ENCODE measurements at places on chromosomes 12 and 14.

DNA sequence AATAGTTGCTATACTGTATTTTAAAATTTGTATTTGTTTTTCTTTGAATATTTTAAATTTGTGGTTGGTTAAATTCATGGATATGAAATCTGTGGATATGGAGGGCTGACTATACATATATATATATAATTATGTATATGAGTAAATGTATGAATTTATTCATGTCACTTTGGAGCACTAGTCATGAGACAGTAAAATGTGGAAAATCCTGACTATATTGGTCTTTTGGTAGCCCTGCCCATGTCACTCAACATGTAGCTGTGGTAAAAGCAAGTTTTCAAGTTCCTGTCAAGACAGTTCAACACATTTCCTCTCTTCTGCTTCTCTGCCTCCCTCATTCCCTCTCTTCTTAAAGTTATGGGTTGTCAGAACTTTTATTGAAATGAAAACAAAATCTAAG is 17.3 kb upstream of the C12orf71 start:
- DNase-seq: no peak

DNA sequence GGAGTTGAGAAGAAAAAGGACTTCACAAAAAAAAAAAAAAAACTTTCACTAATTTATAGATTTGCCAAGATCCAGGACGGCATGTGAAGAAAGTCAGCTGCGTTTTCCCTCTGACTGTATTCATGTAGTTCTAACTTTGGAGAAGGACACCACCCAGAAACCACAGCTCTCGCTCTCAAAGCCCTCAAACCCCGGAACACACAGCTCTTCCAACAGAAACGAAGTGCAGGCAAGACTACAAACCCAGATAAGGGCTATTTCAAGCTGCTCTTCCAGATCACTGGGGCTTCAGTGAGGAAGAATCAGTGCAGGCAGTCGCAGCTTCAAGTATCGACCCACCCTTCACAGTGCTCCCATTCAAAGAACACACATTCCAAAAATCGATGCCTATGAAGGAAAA is 13.2 kb downstream of the KCNH5 start:
- DNase-seq: no peak

DNA sequence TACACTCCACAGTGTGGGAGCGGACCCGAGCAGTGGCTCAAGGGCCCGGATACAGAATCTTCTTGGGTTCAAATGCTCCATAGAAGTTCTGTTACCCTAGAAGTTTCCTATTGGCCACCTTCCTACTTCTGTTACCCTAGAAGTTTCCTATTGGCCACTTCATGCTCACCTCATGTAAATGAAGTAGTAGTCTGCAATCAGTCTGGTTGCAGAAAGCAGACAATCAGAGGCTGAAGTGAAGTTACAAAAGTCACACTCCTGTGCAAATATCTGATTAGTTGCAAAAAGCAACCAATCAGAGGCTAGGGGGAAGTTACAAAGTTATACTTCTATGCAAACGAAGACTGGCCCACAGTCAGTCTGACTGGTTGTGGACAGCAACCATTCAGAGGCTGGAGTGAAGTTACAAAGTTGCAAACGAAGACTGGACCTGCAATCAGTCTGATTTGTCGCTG is 77.8 kb upstream of the CPNE8 start:
- DNase-seq: no peak

DNA sequence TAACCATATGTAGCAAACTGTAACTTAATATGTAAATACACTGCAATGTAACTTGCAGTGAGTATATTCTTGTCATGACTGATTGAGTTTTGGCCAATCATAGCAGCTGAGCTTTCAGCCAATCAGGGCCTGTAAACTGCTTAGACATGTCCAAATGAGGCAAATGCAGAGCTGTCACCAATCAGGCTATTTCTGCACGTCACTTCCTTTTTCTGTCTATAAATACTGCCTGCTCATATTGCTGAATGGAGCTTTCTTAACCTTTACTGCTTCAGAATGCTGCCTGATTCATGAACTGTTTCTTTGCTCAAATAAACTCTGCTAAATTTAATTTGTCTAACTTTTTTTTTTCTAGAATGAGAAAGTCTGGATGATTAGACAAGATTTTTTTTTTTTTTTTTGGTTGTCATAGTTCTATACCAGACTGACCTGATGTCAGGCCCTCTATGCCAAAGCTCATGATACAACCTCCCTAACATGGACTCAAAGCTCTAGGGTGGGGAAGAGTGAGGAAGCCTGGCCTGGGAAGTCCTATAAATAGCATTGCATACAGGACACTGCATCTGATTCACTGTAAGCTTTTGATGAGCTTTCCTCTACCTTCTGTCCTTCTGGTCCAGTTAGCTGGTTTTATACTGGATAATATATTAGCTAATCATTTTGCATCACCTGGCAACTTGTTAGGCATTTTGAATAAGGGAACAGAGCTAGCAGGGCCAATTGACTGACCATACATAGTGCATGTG is 12.0 kb downstream of the MGP start:
- no peak for DNase-seq

DNA sequence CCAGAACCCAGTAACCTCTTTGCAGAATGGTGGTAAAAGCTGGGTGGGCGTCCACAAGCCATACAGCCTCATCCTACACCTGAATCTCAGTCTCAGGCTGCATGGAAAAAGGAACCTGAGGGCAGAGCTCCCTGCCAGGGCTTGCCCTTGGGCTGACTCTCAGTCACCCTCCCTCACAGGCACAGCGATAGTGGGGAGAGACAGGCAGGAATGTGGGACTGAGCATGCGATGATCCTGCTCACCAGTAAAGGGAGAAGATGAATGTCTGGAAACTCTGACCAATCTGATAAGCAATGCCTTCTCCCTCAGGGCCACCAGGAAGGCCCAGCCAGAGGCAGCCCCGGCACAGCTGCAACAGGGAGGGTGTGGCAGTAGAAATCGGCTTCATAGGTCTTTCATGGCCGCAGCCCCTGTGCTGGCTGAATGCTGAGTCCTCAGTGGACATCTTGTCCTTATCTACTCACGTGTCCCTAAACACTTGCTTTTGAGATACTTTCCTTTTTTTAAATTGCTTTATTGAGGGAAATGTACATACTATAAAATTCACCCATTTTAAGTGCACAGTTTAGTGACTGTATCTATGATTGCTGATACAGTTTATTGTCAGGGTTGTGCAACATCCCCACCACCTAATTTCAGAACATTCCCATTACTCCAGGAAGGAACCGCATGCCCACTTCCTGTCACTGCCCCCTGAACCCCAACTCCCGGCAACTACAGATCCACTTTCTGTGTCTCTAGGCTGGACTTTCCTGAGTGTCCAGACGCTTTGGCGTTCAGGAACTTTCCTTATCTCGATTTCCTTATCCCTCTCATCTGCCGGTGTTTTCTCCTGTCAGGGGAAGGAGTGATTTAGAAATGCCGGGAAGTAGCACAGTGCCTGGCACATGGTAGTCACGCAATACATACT is 258.1 kb downstream of the PCNX1 start:
- no peak for DNase-seq

- no peak for DNase-seq
Observed at GRCh38 chr14:52000019-52000582, 10.8 kb downstream of the RTRAF start.

- no peak for DNase-seq
Observed at GRCh38 chr14:76434220-76434619, 58.3 kb downstream of the ESRRB start.

GRCh38 chr14:91061056-91061887 is 831 bp upstream of the RPS6KA5 start:
- no peak for DNase-seq

DNA sequence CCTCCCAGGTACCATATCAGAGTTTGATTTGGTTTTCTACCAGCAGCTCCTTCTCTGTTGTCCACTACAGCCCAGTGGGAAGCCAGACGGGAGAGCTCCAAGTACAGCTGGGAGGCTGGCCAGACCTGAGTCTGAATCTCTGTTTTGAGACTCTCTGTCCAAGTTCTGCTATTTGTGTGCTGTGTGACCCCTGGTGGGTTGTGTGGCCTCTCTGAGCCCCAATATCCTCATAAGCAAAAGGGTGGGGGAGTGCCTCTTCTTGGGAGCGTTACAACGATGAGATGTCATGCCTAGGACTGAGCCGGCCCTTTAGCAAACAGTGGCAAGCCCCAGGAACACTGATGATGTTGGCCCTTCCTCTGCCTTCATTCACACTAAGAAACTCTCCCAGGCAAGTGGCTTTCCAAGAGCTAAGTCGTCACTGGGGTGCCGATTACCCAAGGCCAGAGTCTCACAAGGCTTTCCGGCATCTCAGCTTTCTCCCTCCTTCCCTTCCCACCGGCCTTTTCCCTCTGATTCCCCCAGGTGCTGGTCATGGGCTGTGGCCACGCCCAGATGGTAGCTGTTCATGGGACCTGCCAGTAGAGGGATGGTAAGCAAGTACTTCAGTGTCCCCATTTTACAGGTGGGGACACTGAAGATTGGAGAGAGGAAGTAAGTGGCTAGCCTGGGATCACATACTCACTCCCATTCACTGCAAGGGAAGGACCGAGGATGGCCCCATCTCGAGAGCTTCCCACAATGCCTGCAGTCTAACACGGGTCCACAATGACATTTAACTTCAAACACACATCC is 47.7 kb downstream of the BCL11B start:
- DNase-seq: no peak

- no peak for DNase-seq
Observed at GRCh38 chr12:64997858-64998257, 123.2 kb downstream of the WIF1 start.

DNA sequence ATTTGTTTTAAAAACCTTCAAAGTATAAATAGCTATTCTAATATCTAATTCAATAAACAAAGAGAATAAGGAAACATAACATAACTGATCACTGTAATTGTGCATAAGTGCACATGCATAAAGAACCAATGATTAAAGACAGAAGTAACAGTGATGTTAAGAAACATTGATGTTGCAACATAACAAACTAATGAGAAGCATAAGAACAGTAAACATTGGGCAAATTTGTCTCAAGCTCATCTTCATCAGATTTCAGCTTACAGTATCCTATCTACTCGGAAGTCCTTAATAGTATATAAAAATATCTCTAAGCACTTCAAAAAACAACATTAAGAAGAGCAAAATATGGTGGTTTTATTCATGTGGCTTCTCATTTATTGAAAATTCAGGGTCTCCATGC is 97.6 kb downstream of the GARIN6 start:
- DNase-seq: no peak

DNA sequence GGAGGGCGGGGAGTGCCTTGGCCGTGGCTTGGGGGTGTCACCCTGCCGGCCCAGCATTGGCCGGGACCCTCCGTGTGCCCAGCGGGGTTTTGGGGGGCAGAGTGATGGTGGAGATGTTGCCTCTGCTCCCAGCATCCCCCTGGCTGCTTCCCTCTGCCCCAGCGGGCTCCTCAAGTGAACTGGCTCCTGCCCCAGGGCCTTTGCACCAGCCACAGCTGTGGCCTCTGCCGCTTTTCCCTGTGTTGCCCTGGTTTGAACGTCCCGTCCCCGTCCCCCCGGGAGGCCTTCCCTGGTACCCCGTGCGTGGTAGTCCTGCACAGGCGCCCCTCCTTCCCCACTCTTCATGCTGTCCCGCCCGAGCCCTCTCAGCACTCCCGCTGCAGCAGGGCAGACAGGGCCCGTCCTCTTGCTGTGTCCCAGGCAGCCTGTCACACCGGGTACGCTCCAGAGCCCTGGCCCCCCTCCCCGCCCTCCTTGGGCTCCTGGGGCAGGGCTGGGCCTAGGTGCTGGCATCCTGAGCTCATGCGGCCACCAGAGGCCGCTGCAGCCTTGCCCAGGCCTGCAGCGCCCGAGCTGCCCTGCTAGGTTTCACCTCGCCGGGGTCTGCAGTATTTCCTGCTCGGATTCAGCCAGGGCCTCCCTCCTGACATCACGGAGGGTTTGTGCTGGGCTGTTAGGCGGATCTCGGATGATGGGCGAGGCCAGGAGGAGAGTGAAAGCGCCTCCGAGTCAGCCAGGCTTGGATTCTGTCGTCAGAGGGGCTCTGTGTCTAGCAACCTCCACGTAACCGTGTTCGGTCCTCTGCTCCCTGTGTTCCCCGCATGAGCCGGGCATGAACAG is 9.5 kb downstream of the NOC4L start:
- DNase-seq: peak; percentile 93

DNA sequence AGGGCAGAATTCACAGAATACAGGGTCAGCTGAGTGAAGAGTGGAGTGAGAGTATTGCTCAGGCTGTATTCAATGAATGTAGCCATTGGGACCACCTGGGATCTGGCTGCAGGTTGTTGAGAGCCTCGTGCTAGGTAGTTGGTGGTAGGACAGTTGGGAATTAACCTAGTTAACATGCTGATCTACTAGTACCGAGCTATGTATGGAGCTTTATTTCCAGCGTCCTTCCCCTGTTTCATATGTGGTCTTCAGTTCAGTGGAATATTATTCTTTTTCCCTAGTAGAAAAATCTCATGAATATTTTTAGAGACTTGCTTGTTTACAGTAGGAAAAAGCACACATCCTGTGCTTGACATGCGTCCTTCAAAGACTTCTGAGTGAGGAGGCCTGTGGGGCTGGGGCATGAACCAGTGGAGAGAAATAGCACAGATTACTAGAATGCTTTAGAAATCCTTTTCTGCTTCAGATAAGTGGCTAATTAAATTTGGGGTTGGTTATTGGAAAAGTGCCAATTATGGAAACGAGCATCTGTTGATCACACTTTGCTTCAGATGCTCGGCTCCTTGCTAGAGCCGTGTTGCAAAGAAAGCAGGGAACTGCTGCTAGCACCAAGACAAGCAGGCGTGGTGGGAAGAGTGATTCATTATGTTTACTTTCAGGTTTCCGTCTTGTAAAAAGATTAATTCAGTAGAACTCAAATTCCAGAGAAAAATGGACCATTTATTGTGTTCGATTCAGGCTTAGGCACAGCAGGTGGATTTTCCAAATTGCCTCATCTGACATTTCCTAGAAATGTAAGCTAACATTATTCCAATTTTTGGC is 53.6 kb downstream of the ARF6 start:
- DNase-seq: peak; percentile 80

GRCh38 chr12:65853489-65854157 is 29.3 kb downstream of the HMGA2 start:
- no peak for DNase-seq

GRCh38 chr12:125029761-125030358 is 35.4 kb upstream of the AACS start:
- no peak for DNase-seq

- DNase-seq: peak; percentile 34
Observed at GRCh38 chr14:91249841-91250616, 5.5 kb upstream of the GPR68 start.

- no peak for DNase-seq
Observed at GRCh38 chr12:26271889-26272492, 76.6 kb downstream of the SSPN start.

GRCh38 chr12:66662179-66662578 is 16.7 kb downstream of the GRIP1 start:
- DNase-seq: no peak

- no peak for DNase-seq
Observed at GRCh38 chr12:24404086-24404815, 454.8 kb upstream of the SOX5 start.

GRCh38 chr12:79203058-79203647 is 338.6 kb downstream of the SYT1 start:
- DNase-seq: no peak

DNA sequence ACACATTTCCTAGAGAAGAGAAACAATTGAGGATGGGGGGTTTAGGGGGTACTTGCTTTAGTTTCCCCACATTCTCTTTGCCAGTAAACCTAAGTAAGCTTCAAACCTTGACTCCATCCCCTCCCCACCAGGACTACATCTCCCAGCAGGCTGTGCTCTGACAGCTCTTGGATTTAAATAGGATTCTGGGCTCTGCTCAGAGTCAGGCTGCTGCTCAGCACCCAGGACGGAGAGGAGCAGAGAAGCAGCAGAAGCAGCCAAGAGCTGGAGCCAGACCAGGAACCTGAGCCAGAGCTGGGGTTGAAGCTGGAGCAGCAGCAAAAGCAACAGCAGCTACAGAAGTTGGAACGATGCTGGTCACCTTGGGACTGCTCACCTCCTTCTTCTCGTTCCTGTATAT is 20.6 kb downstream of the RDH12 start:
- no peak for DNase-seq

All from NCI-H345 (cell line).